ENCODE measurements at places on chromosomes 11 and 22.

DNA sequence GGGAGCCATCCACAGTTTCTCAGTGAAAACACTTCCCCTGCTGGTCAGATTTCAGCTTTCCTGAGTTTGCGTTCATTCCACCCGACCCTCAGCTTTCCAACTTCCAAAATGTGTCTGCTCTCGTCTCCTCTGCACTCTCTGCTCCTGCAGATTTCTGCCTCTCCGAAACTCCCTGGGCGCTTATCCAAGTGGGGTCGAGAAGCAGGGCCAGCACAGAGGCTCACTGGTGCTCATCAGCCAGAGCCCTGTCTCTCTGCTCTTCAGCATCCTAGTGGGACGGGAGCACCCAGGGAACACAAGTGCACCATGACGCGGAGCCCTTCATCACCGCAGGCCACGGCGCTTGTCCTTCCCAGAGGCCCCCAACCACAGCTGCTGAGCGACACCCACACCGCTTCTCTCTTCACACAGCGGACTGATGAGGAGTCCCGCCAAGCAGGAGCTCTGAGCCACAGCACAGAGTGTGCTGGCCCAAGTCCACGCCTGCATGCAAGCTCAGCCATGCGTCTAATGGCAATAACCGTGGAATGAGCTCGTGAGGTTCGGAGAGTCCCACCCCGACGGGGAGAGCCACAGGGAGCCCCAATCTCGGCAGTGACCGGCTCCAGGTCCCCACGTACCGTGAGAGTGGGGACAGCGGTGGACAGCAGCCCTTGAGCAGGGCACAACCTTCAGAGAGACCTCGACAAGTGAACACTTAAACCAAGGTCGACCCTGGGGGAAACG is 27.9 kb upstream of the MOB2 start:
- no peak for DNase-seq

GRCh38 chr11:108122166-108122628 is 830 bp downstream of the ACAT1 start:
- DNase-seq = no peak

DNA sequence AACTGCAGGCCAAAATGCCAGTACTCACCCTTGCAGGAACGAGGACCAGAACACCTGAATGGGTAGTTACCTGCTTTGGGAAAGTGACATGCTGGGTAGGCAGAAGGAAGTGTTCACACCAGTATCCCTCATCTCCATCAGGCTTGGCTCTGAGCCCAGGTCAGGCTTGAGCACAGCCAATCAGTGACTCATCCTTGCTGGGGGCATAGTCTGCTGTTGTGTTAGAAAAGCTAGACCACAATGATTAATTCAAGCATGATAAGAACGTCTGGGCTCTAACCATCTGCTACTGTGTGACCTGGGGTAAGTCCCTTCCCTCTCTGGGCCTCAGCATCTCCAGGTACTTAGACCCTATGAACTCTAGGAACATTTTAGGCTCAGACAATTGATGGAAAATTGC is 450.4 kb downstream of the MIAT start:
- DNase-seq = no peak

DNA sequence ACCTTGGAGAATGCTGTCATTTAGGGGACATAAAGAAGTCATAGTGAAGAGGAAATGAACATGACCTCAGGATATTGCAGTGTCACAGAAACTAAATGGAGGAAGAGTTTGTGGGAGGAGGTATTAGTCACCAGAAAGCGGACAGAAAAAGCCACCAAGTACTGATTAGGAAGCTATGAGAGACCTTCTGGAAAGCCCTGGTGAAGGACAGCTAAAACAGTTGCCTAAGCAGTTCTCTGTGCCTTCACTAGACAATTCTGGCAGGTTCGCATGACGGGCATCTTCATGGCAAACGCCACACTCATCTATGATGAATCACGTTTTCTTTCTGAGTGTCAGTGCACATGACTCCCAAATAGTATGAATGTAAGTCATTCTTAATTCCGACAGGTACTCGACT is 325.8 kb downstream of the C11orf87 start:
- DNase-seq = no peak

GRCh38 chr22:39658806-39659463 is 88.4 kb downstream of the CACNA1I start:
- no peak for DNase-seq

DNA sequence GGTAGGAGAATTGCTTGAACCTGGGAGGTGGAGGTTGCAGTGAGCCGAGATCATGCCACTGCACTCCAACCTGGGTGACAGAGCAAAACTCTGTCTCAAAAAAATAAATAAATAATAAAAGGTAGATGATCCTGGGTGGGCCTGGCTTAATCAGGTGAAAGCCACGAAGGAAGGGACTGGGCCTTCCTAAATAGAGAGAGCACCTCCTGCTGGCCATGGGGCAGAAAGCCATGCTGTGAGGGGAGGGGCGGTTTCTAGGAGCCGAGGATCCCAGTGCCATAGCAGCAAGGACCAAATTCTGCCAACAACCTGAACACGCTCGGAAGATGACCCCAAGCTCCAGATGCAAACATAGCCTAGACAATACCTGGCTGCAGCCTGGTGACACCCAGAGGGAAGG is 24.5 kb upstream of the DGKZ start:
- no peak for DNase-seq
